T-helper 17 cell (primary cell): ENCODE measurements at places on chromosomes 1 and 21.

DNA sequence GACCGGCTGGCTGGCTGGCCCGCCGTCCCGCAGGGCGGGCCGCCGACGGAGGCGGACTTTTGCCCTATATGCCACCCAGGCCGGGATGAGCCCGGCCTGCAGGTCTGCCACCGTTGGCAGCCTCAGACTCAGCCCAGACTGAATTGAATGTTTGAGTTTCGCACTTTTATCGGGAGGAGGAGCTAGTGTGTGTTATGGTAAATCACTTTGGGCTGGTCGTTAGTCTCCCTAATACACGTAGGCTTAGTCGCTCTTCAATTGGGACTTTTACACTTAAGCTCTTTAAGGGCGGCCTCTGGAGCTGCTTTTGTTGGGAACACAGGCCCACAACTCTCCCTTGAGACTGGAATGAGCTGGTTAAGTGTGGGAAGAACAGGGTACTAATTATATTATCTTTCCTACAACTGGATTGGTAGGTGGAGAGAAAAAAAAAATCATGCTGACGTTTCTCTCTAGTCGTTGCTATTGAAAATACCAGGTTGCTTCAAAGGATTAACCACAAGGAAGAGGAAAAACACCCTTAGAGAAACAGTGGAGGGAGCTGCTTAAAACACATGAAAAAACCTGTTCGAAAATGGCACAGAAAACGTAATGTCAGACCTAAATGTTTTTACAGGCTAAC, 1.4 kb upstream of the IRF2BP2 start:
- DNase-seq: no peak

DNA sequence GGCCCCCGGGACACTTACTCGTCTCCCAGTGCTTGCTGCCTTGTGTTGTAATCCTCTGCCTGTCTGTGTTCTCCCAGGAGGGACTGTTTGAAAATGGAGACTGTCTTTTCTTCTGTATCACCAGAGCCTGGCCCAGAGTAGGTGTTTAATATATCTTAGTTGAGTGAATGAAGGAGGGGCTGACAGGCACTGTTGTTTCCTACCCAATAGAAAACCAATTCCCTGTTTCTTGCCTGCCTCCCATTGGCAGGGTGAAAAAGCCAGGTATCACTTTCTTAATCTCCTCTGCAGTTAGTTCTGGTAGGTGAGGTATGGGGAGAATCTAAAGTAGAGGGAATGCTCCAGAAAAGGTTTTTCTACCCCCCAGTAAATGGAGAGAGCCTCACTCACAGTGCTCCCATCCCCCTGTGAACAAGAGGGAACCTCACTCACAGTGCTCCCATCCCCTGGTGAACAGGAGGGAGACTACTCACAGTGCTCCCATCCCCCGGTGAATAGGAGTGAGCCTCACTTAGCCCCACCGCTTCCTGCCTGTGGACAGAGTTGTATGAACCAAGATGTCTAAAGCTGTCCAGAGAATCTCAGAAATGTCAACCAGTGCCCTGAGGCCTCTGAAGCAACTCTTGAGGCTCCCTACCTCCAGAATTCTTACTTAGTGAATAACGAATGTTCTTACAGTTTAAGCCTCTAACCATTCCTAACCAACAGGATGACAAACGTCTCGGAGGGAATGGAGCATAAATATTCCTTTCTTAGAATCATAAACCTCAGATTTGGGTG, at the start of gene GJA5:
TSS of gene GJA5 (minus strand) at position 122 of the 780 bp plus-strand sequence. CDS start 1,364 bp downstream, outside the sequence.
- DNase-seq: no peak

GRCh38 chr21:41010101-41010435, 157.9 kb upstream of the BACE2 start:
- no peak for DNase-seq

DNA sequence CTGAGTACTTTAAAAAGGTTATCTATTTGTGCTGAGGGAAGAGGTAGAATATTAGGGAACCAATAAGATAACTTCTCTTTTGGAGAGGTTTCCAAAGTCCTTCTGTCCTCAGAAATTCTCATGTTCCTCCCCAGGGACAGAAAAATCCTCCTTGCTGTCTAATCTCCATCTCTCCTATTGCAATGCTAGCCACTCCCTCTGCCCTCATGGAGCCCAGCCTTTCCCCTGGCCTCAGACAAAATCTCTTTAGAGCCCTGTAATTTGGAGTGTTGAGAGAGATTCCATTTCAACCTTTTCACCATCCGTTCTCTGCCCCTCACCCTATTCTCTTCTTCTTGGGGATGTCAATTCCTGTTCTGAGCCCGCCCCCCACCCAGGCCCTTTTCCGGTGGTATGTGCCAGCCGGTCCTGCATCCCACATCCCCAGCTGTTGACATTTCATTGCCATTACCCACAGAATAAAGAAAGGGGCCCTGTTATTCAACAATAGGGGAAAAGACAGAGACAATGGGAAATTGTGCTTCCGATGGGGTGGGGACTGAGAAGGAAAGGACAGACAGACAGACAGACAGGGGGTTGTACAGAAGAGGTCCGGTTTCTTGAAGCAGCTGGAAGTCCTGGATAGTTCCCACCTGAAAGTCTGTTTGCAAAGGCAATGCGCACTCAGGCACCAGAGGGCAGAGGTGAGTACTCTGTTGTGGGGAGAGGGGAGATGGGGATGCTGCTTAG, at the start of gene HAPLN2:
TSS of gene HAPLN2 (plus strand) at position 563 of the 729 bp plus-strand sequence. CDS start 4,076 bp downstream, outside the sequence.
- DNase-seq: no peak

DNA sequence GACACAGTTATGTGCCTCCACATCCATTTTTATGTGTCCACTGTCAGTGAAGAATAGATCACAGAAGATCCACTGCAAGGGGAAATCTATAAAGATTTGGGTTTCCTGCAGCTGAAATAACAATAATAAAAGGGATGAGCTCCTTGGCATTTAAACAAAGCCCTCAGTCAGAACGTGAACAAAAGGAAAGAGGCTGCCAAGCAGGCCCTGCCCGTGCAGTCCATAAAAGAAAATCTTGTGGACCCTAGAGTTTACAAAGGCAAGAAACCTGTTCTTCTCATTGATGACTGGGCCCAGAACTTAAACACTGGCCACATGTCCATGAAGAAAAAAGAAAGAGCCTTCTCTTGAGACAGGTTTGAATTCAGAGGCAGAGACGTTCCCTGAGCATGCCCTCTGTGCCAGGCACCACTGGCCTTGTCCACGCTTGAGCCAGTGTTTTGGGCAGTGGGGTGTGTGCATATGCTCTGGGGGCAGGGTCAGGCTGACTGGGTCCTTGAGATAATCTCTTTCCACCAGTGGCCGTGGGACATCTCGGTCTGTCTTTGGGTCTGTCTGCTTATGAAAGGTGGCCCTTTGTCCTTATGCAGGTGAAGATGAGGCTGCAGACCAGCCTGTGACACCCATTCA, 142.7 kb downstream of the HIVEP3 start:
- DNase-seq: no peak

DNA sequence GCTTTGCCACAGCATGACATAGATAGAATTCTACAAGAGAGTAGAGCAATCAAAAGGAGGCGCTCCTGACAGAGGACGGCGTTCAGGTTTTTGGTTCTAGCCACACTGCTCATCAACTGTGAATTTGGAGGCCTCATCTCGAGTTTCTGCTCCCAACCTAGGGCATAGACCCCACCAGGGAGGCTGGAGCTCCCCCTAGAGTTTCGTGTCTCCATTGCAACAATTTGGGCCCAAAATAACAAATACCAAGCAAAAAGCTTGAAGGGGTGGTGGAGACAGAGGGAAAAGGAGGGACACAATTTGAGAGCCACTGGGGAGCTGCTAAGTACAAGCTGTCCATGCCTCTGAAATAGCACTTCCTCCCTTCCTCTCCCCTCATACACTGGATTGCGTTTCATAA, 297.0 kb downstream of the GPATCH2 start:
- DNase-seq: no peak

- no peak for DNase-seq
Measured at GRCh38 chr1:236393681-236394481, at the start of gene EDARADD. Gene EDARADD (plus strand): TSS chr1:236394286. CDS start chr1:236394445, 159 bp downstream.

DNA sequence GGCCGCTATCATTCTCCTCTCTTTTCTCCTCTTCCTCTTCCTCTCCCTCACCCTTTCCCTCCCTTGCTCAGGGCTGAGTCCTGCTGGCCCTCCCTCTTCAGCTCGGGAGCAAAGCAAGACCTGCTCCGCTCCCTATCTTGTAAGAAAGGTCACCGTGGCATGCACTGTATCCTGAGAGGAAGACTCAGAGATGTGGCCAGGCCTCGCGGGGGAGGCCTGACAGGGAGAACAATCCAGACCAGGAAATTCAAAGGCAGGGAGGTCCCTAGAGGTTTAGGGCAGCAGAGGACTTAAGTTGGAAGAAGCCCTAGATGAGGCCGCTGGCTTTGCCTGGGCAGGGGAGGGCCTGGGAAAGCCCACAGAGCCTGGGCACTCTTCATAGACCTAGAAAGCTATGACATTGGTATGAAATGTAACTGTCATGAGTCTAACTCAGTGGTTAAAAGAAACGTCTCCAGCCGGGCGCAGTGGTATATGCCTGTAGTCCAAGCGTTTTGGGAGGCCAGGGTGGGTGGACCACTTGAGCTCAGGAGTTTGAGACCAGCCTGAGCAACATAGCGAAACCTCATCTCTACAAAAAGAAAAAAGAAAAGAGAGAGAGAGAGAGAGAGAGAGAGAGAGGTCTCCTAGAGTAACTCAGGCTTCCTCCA, 14.6 kb upstream of the PTAFR start:
- DNase-seq: no peak

- DNase-seq: no peak
Measured at GRCh38 chr1:179143322-179143721, 61.5 kb downstream of the TOR3A start.

GRCh38 chr1:98119796-98120195, 199.0 kb upstream of the DPYD start:
- no peak for DNase-seq

DNA sequence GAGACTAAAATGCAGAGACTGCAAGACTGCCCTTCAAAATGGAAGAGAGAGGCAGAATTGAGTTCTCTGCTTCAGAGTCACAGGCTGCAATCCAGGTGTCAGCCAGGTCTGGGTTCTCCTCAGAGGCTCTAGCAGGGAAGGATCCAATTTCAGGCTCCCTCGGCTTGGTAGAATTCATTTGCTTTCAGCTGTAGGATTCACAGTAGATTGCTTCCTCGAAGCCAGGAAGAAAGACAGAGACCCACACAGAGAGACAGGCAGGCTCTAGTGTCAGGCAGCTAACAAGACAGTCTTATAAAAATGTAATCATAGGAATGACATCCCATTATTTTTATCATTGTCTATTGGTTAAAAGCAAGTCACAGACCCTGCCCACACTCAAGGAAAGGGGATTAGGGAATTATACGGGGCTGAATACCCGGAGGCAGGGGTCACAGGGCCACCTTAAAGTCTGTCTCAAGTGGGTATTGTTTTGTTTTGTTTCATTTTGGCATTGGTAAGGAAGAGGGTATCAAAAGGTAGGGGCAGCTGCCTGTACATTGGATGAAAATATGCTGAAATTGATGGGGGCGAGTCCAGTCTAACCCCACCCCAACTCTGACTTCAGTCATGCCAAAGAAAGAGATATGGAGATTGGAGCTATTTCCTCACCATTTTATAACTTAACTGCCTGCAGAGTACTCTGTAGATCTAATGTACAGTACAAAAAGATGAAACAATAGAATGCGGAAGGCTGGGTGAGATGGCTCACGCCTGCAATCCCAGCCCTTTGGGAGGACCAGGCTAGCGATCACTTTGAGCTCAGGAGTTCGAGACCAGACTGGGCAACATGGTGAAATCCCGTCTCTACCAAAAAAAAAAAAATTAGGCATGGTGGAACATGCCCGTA, 9.5 kb upstream of the TBCE start:
- no peak for DNase-seq

DNA sequence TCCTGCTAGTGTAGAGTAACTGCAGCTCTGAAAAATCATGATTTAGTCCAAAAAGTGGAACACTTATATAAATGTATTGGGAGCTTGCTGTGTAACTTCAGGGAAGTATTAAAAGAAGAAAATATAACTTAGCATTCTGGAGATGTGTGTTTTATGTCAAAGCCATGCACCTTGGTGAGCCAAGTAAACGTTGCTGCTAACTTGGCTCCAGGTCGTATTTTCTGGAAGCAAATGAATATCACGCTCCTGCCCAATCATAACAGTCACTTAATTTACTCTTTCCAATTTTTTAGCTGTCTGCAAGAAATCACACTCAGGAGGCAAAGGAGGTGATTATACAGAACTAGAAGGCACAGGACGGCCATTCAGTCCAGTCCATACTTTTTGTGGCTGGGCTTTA, 61.1 kb downstream of the DOP1B start:
- no peak for DNase-seq

DNA sequence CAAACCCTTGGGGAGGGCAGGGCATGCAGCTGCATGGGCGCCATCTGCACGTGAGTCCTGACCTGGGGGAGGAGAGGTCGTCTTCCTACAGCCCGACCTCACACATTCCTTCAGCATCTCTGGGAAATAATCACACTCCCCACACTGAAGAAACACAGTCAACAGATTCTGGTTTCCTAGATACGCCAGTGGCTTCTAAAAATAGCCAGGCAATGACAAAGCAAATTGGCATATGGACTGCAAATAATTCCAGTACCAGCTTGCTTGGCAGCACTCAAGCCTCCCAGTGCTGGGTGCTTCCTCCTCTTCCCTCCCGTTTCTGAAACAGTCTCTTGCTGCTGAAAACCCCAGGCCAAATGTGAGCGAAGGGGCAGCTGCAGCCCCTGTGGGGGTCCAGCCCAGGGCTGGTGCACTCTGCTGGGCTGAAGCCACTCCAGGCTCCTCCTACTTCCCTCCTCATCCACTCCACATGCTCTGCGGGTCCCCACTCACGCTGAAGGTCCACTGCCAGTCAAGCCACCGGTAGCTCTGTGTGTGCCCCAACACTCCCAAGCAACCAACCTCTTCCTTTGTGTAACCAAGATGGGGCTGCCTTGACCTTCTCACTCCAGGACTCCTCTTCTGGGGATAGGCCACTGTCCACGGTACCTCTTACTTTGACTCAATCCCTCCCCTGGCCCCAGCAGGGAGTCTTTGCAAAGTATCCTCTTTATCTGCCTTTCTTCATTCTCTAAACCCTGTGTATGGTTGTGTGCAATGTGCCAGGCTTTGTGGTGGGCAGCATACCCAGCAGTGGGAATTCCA, 69.0 kb downstream of the KCND3 start:
- DNase-seq: no peak

DNA sequence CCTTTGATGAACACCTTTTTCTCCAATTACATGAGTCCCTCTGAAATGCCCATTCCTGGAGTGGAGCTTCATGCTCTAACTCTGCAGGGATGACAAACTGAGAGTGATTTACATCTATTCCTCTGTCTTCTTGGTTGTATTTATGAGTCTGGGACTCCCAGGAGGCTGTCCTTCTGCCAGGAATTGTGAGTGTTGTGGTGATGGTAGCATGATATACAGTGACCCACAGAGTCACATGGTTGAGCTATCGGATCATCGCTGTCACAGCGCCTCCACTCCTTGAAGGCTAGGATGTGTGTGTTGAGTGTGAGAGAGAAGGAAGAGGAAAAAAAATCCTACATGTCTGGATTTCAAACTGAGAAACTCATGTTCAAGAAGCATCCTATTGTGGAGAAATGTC, 163.4 kb upstream of the CACNA1E start:
- DNase-seq: no peak

DNA sequence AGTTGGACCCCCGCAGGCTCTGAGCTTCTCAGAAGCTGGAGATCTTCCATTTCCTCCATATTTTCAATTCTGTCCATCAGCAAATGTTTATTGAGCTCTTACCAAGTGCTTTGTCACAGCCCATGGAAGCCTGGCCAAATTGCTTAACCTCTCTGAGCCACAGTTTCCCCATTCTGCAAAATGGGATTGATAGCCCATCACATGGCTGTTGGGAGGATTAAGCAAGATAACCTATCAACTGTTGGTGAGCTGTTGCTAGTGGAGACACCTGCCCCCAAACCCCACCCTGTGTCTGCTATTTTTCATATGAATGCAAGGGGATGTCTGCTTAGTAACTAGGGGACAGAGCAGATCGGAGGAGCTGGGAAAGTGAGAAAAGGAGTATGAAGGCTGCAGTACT, 38.3 kb downstream of the CD34 start:
- no peak for DNase-seq

- no peak for DNase-seq
Measured at GRCh38 chr1:33494929-33495328, 22.5 kb downstream of the ZSCAN20 start.
